ENCODE measurements at places on chromosomes 7 and 10. TPM values are rescaled to one million over a fixed set of nuclear protein-coding genes. Genes with fewer than 3 reads are reported as not detected.

The SPDYE5 gene
- not detected for total RNA-seq

The ANXA8L1 gene
- 0.86 TPM for total RNA-seq

The FOXP2 gene
- total RNA-seq: not detected

The CCDC172 gene
- total RNA-seq: not detected

The VAX1 gene
- total RNA-seq: not detected

The CHCHD3 gene
- total RNA-seq: 57.1 TPM

The EXOSC1 gene
- 55.1 TPM for total RNA-seq

The ST8SIA6 gene
- 0.32 TPM for total RNA-seq

The SPDYE2 gene
- not detected for total RNA-seq

All from T-helper 2 cell treated with Interferon-gamma antibody and Interleukin-4, amounts not matched to agents 100 ng/mL and 5 ng/mL, for 36 hours (primary cell).